Stomach (tissue), 19 donors: ENCODE measurements at places on chromosomes 3 and 15. TPM values are rescaled to one million over a fixed set of nuclear protein-coding genes. Genes with fewer than 3 reads are reported as not detected.

DNA sequence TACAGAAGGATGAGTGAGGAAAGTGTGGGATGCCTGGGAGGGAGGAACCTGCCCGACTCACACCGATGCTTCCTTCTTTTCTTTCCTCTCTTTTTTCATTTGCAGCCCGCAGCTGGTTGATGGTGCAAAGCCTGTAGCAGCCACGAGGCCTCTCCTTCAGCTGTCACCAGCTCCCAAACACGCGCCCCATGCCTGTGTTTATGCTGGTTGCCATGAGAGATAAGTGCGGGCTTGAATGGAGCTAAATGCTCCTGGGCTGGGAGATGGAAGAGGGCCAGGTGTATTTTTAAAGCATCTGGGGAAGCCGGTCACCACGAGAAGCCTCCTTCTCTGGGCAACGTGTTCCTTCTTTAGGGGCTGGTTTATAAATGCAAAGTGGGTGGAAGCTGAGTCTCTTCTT is 9.3 kb downstream of the COLQ start:
- DNase-seq, result peak; percentile 69

- DNase-seq, result no peak
Measured at GRCh38 chr3:79148786-79149185, 619.0 kb downstream of the ROBO1 start.

GOLGA6L4 gene
- 8.8 TPM for total RNA-seq

- peak; percentile 92 for DNase-seq
Measured at GRCh38 chr15:63041974-63042876, at the start of gene TPM1. Gene TPM1, plus strand, starts transcription at chr15:63042747. Its CDS starts 83 bp downstream, at chr15:63042830.

IL5RA gene
- not detected for total RNA-seq

- no peak for DNase-seq
Measured at GRCh38 chr15:91711384-91712033, 142.0 kb upstream of the SLCO3A1 start.

DNA sequence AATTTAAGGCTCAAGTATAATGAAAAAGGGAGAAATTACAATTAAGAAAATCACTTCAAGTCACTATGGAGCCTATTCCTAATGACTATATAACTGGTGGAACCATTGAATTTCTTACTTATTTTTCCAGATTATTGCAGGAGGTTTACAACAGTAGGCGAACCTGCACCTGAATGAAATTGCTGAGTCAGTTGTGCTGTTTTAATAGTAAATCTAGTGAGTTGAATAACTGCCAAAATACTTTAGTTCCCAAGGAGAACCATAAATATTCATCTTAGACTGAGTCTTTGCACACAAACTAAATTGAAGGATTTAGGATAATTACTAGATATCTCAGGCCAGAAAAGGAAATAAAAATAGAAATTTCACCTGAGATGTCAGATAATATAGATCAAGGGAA is 1052.8 kb downstream of the NAALADL2 start:
- DNase-seq, result no peak

GRCh38 chr3:196837819-196838420 is 29.8 kb upstream of the SENP5 start:
- DNase-seq, result peak; percentile 74

SLC22A14 gene
- not detected for total RNA-seq

DNA sequence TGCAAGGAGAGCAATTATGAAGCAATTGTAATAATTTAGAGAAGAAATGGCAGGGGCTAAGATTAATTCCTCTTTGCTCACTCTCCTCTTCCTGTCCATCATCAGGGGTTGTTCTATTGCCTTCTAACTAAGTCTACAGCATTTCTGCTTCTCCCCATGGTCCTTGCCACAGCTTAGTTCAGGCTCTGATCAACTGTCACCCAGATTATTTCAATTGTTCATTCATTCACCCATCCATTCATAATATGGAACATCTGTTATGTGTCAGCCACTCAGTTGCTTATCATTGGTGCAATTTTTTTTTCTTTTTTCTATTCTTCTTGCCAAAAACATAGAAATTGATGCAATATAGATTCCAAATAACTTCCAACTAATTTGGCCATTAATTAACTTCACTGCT is 93.2 kb downstream of the CD47 start:
- no peak for DNase-seq

- no peak for DNase-seq
Measured at GRCh38 chr3:172084871-172085556, 45.6 kb downstream of the FNDC3B start.

KCNAB1 gene
- 0.14 TPM for total RNA-seq

C3orf70 gene
- total RNA-seq, result 20.4 TPM

- DNase-seq, result no peak
Measured at GRCh38 chr3:17946619-17947018, 204.2 kb upstream of the TBC1D5 start.

DNA sequence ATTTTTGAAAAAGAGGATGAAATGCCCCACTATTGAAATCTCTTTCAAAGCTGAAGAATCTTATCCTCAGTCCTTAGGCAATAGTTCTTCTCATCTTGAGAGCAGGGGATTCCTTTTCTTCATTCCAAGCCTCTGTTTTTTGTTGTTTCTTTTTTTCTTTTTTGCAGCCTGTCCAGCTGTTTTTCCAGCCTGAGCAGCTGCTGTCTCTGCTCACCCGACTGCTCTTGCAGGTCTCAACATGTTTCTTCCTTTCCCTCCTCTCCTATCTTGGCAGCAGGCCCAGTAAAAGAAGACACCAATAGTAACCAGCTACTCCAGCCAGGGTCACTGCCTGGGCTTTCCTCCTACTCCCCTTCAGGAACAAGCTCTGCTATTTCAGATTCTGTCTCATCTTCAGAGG is 23.8 kb downstream of the MEX3B start:
- DNase-seq, result peak; percentile 66

NCBP2 gene
- total RNA-seq, result 31.7 TPM

DNA sequence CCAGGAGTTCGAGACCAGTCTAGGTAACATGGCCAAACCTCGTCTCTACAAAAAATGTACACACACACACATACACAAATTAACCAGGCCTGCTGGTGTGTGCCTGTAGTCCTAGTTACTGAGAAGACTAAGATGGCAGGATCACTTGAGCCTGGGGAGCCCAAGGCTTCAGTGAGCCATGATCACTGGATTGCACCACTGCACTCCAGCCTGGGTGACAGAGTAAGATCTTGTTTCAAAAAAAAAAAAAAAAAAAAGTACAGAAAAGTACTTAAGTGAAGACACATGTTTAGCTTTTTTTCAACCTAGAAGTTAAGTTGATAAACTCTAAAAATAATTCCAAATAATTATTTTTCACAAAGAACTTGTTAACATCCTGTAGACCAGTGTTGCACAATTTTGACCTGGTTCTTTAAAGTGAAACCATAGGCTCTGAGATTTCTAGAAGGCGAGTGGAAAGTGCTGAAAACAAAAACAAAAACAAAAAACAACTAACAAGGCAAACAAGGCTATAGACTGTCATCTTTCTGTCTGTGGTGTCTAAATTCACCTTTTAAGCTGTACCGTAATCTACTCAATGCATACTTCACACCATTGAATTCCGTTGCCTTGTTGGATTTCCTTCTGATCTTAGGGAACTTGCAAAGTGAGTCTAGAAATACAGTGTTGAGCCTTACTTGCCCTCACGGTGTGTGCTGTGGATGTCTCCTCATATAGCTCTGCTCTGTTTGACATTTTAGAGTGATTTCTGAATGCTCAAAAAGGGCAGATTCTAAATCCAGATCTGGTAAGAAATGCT is 63.5 kb downstream of the CHST2 start:
- no peak for DNase-seq

GRCh38 chr3:53074366-53074696 is 28.5 kb upstream of the SFMBT1 start:
- no peak for DNase-seq

DNA sequence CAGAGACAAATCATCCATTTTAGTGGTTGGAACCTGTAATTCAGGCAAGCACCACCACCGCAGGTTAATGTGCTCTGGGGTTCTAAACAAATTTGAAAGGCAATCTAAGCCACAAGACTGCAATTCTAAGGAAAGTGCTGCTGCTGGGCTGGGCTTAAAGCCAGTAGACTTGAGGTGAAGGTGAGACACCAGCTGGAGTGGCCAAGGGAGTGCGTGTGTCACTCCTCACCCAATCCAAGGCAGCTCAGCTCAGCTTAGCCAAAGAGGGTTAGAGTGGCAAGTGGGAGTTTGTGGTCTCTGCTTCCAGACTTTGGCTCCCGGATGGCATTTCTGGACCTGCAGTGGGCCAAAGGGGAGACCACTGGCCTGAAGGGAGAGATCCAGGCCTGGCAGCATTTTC is 1655.6 kb downstream of the SI start:
- no peak for DNase-seq

GRCh38 chr3:33001889-33002288 is 50.4 kb downstream of the CCR4 start:
- DNase-seq, result peak; percentile 11

OR5K2 gene
- not detected for total RNA-seq

DNA sequence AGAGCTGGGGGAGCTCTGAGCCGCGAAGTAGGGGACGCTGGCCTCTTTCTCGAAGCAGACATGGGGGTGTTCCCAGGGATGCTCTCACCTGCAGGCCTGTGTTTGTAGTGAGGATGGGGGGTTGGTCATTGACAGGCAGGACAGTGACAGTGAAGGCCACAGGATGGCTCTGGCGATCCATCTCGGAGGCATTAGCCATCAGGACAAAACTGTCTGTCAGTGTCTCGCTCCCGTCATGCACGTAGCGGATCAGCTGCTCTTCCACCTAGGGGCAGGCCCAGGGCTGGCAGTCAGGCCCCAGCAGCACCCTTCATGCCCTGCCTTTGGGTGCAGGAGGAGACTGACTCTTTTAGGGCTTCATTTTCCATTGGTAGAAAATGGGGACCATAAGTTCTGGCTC is 28.0 kb downstream of the CSPG4 start:
- no peak for DNase-seq

GRCh38 chr15:89244574-89244903 is 760 bp downstream of the FANCI start:
- no peak for DNase-seq

DNA sequence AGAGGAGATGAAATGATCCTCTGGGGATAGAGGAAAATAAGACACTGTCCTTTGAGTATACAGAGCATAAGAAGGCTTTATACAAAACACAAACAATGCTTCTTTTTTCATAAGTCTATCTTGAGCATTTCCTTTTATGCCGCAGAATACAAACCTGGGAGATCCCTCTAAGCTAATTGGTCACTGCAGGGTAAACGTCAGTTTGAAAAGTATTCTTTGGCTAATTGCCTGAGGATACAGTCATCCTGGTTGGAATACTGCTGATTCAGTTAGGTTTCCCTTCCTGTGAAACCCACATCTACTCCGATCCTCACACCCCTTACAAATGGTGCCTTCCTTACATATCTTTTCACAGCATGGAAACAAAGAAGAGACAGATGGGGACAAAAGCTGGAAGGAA is 10.6 kb downstream of the WNT5A start:
- DNase-seq, result no peak

- DNase-seq, result peak; percentile 74
Measured at GRCh38 chr3:190094160-190094718, 26.5 kb downstream of the P3H2 start.

LRRC34 gene
- 4.2 TPM for total RNA-seq

DNA sequence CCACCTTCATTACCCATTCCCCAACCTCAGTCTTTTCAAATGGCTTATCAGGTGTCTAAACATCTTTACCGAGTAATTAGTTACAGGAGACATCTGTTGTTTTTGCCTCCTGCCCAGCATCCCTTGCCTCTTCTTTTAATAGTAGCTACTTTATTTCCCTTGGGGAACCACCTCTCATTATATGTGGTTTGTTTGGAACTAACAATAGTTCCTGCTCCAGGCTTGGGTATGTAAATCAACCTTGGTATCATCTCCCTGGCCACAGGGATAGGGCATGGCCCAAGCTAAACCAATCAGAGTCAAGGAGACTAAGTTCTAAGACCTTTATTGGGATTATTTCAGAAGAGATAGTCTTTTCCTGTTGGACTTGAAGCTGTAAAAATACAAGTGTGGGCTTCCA is 76.6 kb downstream of the ETV5 start:
- DNase-seq, result no peak

GRCh38 chr3:9290566-9290965 is 41.1 kb upstream of the SRGAP3 start:
- no peak for DNase-seq

DNA sequence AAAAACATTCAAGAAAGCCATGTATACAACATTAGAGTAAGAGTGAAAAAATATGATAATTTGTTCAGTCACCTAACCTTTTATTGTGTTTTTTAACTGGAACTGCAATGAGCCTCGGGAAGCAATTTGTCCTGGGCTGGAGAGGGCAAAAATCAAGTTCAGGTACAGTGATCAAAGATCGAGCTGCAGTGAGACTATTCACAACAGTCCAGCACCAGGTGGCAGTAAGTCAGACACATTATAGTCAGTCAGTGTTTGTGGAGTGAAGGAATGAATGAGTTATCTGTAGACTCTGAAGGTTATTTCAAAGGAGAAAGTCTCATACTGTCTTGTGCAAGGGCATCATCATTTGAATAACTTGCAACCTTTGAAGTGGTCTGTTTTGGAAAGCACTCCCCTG is 116.6 kb downstream of the CHDH start:
- no peak for DNase-seq

SAMD7 gene
- not detected for total RNA-seq

DNA sequence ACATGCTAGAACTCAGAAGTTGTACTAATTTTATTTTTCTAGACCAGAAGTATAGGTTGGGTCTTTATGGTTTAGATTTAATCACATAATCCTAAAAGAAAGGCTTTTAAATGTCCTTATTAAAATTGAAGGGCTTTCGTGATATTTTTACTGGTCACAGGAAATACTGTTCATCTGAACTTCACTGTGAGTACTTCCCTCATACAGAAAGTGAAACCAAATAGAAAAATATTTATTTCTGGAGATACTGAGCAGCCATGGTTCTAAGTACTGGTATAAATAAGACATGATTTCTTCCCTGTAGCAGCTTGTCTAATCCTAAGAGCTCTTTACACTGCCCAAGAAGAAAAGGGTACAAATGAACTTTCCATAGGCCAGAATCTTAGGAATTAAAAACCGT is 2.0 kb downstream of the SNRK start:
- DNase-seq, result peak; percentile 56

GRCh38 chr3:123371426-123371825 is 77.5 kb downstream of the ADCY5 start:
- DNase-seq, result no peak

- DNase-seq, result no peak
Measured at GRCh38 chr3:186090901-186091300, 18.0 kb downstream of the ETV5 start.

GRCh38 chr15:68717951-68718350 is 102.7 kb downstream of the ANP32A start:
- DNase-seq, result no peak
